Uterus (tissue), 4 donors: ENCODE measurements at places on chromosomes 7 and 10. TPM values are rescaled to one million over a fixed set of nuclear protein-coding genes. Genes with fewer than 3 reads are reported as not detected.

DNA sequence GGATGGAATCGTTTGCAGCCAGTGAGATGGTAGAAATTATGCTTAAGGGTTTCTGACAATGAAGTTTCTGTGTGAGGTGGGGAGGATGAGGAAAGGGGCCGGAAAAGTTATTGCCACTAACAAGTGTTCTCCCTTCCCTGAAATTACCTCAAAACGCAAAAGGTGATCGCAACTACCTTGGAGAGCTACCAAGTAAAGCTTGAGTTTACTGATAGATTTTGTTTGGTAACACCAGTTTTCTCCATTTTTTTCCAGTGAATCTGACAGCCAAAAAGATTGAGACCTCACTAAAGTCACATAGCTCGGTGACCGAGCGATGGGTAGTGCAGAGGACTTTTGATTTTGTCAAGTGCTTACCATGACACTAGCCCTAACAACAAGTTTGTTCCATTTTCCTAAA, 1.6 kb downstream of the SUV39H2 start:
- DNase-seq, result no peak

DNA sequence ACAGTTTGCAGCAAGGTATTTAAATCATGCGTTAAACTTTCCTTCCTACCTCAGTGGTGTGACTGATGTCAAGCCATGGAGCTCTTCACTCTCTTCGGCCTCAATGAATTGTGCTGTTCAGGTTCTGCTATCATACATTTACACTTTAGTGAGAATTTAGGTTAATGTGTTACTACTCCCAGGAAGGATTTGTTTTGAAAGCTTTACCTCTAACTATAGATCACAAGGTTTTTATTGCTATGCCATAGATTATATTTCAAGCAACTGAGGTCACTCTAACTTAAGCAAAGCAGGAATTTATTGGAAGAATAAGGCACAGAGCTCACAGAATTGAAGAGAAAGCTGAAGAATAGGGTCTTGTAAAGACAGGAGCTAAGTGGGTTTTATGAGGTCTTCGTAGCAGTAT, 11.0 kb upstream of the ADD3 start:
- DNase-seq, result no peak

DNA sequence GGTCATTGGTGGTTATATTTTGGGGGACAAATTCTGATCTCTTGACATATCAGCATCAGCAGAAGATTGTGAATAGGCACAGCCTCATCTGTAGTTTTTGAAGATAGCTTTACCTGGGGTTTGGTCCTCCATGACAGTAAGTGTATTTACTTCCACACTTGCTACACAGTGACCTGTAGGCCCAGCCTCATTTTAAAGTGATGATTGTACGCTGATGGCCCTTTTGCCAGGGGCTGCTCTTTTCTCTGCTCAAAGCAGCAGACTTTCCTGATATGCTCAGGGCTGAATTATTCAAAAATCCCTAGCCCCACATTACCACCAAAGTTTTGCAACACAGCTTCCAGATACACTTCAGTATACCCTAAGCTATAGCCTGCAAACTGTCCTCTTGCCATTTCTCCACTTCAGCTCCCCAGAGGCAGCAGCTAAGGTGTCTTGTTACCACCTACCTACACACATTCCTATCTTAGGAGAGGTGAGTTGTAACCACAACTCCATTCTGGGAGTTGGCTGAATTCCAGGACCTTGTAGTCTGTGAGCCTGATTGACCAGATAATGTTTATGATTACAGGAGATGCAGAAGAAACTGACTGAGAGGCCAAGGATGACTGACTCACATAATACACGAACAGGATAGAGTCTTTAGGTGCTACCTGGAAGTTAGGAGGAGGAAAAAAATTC, 6.0 kb downstream of the ASB4 start:
- DNase-seq, result no peak

DNA sequence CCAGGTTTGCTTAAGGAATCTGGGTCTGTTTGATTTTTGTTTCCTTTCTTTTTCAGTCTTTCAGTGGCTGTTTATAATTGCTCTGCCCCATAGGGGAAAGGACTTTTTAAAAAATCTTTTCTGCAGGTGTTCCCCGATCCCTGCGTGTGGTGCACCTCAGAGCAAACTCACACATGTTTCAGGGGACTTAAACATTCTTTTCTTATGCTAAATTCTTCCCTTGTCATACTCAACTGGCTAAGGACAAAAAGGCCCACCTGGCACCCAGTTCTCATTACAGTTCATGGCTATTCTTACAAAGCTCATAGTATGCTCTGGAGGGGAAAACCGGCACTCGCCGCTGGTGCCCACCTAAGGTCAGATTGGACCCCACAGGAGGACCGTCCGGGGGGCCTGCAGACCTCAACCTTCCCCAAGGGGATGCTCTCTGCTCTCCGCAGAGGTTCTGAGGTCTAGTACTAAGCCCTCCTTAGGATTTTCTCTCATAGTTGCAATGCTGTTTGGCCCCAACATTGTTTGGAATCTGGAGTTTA, 220.3 kb downstream of the HGF start:
- DNase-seq, result no peak

Gene ZNF853
- total RNA-seq, result 20.7 TPM

DNA sequence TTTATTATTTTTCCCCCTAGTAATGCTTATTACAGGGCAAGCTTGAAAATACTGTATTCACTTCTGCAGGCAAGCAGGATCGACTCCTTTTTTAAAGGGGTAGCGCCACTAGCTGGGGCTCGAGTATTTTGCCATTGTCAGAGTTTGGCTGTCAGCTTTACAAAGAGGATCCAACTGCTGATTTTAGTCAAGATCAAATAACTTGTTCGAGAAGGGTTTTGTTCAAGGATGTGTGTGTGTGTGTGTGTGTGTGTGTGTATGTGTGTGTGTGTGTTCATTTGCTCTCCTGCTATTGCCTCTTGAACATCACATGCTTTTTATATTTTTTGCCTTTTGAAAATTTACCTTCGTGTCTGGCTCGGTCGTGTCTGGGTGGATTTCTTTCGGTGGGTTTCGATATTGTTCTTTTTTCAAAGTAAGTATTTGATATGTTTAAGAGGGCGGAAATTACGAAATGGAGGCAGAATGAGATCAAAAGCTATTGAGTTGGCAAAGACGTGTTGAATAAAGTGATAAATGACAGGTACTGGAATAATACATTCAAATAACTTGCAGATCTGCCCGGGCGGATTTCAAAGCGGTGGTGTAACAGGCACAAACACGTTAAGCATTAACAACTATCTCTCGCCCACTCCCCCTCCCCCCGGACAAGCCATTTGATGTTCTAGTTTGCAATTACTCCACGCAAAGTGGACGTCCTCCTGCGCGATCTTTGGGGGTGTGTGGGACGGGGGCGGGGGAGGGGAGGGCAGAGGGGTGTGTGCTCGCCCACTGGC, 1.1 kb downstream of the ARID5B start:
- peak; percentile 50 for DNase-seq

DNA sequence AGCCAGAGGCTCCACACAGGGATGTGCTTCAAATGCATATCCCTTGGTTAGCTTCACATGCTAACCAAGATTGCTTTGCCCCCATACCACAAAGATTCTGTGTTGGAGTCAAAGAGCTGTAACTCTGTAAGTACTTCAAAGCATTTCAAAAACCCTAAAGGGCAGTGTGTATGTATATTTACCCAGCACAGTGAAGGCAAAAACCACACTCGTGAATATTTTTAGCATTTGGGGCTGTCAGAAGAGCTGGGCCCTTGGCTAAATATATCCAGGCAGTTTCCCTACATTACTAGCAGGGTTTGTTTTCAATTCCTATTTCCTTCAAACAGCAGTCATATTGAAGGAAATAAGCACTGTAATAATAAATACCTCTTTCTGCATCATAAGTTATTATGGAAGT, 84.2 kb upstream of the STEAP1B start:
- DNase-seq, result no peak

Gene NPFFR1
- not detected for total RNA-seq

GRCh38 chr7:158245724-158246041, 341.9 kb downstream of the PTPRN2 start:
- no peak for DNase-seq

Gene FGFR2
- 64.8 TPM for total RNA-seq

GRCh38 chr7:47796347-47796746, 151.9 kb downstream of the PKD1L1 start:
- DNase-seq, result no peak

DNA sequence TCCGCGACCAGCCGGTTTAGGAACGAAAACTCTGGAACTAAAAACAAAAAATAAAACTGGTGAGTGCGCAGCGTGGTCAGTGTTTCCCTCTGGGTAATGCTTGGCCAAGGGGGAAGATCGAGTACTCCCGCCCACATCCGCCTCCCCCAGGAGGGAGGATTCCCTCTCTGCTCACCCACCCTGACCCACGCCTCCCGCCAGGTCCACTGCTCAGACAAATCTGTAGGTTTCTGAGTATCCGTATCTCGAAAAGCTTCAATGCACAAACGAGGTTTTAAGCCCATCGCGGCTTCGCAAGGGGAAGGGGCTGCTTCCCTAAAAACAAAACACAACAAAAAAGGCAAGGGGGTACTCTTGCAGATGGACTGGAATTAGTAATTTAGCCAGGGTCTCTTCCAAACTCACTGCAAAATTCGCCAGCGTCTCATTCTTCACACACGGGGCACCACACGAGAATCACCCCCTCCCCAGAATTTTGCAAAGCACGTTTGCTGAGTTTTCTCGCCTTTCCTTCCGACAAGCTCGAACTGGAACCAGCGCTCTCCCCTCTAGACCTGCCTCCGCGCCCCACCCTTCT, 75.2 kb downstream of the INSIG1 start:
- DNase-seq, result no peak

Gene SPDYE6
- total RNA-seq, result not detected

GRCh38 chr7:155459700-155460461, 2.0 kb downstream of the EN2 start:
- DNase-seq, result no peak

DNA sequence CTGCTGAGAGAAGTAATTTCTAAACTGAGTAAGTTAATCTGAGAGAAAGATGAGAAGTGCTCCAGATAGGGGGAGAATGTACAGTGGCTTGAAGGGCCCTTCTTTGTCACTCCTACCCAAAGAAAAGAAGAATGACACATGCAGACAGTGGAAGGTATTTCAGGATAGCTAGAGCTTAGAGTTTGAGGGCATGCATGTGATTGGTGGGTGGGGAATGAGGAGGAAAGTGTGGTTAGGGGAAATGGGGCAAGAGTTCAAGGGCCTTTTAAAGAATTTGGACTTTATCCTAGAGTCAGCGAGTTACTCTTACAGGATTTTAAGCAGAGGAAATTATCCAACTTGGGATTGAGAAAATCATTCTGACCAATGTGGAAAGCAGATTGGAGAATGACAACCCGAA, 50.0 kb downstream of the ANLN start:
- no peak for DNase-seq
